ENCODE measurements at places on chromosomes 5 and 9. TPM values are rescaled to one million over a fixed set of nuclear protein-coding genes. Genes with fewer than 3 reads are reported as not detected.

GRCh38 chr9:36492865-36493264, 79.8 kb upstream of the MELK start:
- DNase-seq = no peak

DNA sequence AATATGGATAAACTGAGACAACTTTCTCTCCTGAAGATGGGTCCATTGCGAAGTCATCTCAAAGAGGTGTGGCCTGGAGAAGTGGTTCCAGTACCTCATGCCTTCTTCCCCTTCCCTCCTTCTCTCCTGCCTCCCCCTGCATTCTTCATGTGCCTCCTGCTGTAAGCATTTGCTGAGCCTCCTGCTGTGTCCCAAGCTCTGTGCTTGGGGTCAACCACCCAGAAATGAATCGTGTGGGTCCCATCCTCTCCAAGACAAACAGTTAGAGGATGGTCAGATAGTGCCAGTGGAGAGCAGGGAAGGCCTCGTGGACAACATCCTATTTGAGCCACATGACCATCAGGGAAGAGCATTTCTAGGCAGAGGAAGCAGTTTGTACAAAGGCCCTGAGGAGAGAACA, 53.5 kb downstream of the KCNIP1 start:
- no peak for DNase-seq

DNA sequence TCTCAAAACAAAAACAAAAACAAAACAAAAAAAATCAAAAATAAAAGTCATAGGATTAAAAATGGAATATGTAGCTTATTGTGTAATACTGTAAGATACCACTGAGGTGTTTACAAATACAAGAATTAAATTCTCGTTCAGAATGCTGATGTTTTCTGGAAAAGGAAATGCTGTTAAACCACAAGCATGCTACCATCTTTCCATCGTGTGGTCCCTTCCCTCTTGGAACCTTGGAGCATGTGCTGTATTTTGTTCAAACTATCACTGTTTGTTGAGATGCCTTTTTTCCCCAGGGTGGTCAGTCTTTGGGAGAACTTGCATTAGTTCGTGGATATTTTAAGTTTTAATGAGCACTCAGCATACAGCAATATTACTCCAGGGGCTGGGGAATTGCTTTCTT, 39.7 kb downstream of the SUB1 start:
- no peak for DNase-seq

- DNase-seq = no peak
These were observed 11.1 kb upstream of the CDC42SE2 start for GRCh38 chr5:131252824-131253171.

- DNase-seq = no peak
These were observed 105.9 kb downstream of the MPDZ start for GRCh38 chr9:13173553-13173952.

DNA sequence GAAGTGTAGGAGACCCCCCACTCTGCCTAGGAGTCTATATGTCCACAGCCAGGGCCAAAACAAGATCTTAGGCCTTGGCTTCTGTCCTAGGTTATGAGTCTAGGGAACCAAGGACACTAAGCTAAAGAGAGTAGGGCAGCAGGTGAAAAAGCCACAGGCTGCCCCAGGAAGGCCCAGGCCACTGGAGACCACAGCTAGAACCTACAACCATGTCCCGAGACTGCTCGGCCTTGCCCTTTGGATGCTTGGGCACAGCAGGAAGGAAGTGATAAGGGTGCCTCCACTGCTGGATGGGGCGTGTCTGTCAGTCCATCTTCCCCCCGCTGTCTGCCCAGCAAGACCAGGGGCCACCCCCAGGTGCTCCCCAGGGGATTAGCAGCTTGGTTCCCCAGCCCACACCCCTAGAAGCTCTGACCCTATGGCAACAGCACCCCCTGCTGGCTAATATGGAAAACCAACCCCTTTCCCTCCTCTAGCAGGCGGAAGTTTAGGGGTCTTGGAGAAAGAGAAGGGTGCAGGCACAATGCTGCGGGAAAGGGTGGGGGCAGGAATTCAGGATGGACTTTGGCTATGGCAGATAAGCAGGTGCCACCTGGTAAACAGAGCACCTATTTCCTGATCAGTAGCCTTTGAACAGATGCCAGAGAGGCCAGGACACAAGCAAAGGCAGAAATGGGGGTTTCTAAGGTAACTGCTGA, 10.5 kb upstream of the IRF1 start:
- peak; percentile 74 for DNase-seq

GRCh38 chr5:172493002-172493401, 38.7 kb upstream of the SH3PXD2B start:
- DNase-seq = no peak

DNA sequence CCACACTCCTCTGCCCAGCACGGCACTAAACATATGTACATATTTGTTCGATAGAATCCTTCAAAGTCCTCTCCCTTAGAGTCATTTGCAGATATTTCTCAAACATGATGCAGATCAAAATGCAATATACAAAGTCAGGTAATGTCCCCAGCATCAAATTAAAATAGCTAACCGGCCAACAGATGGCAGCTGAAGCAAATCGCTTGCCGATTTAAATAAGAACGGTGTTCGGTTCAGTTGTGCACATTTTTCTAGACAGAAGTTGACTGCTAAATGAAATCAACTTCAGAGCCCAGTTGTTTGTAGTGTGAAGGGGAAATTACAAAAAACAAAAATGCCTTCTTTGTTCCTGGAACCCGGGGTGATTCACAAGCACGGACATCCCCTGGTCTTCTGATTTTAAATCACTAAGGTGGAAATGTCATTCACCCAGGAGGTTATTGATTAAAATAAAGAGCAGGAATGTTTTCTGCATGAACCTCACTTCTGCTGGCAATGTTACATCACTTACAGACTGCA, 219.2 kb downstream of the EBF1 start:
- DNase-seq = no peak

DNA sequence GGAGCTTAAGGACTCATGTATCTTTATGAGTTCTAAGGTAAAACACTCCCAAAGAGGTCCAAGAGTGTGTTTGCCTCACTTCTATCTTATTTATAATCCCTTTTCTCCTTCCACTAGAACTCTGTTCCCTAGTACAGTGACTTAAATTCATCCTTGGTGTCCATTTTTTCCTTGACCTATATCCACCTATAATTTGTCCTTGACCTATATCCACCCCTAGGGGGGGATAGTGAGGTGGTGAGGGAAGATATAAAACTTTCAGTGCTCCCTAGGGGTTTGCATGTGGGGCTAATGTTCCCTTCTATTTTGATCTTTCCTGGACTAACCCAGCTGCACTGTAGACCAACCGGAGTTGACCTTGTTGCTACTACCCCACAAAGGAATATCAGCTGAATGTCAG, 83.5 kb upstream of the GNAQ start:
- DNase-seq = peak; percentile 26

- no peak for DNase-seq
These were observed 188.2 kb downstream of the TRIO start for GRCh38 chr5:14331386-14331781.

DNA sequence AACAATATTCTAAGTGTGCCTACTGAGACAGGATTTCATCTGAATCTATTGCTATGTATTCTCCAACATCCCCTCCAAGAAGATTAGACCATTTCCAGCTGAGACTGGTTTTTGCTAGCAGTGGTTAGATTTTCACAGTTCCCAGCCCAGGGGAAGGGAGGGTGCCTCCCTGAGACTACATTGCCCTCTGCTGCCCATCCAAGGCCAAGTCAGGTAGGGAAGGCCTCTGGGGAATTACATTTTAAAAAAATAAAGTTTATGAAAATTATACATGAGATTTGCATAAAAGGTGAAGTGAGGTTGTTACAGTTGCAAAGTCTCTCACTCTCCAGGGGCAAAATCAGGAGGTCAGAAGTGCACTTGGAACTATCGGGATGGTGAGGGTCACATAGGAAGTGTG, 28.0 kb upstream of the SYK start:
- DNase-seq = no peak

GRCh38 chr9:134252084-134252830, 74.0 kb upstream of the RXRA start:
- DNase-seq = no peak

GRCh38 chr5:88287846-88288527, 19.3 kb upstream of the TMEM161B start:
- no peak for DNase-seq

DNA sequence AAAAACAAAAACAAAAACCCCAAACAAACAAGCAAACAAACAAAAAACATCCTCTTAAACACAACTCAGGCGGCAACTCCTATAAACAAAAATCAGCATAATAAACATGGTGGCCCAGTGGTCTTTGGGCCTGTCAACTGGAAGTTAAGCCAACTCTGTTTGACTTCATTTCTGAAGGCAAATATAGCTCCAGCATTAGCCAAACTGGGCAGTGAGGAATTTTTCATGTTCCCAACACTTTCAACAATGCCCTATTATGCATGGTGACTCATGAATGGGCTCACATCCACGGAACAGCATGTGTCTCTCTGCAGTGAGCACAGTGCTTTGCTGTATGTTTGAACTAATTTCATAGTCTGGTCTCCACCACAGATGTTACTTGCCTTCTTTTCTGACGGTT, 143.9 kb upstream of the STC2 start:
- peak; percentile 97 for DNase-seq

DNA sequence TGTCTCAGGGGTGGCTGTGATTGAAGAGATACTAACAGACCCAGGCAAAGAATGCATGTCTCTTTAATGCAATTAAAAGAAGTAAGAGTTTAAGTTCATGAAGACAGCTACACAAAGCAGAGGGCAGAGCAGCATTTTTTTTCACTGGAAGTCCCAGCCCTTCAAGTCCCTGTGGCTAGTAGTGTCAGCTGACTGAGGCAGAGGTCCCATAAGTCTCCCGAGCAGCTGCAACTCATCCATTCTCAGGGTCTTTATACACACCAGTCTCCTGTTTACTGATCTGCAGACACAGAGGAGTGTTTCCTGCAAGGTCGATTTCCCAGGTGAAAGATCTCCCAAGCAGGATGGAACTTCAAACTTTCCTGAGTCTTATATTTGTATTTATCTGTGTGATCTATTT, 169.4 kb upstream of the GLRA1 start:
- DNase-seq = no peak

DNA sequence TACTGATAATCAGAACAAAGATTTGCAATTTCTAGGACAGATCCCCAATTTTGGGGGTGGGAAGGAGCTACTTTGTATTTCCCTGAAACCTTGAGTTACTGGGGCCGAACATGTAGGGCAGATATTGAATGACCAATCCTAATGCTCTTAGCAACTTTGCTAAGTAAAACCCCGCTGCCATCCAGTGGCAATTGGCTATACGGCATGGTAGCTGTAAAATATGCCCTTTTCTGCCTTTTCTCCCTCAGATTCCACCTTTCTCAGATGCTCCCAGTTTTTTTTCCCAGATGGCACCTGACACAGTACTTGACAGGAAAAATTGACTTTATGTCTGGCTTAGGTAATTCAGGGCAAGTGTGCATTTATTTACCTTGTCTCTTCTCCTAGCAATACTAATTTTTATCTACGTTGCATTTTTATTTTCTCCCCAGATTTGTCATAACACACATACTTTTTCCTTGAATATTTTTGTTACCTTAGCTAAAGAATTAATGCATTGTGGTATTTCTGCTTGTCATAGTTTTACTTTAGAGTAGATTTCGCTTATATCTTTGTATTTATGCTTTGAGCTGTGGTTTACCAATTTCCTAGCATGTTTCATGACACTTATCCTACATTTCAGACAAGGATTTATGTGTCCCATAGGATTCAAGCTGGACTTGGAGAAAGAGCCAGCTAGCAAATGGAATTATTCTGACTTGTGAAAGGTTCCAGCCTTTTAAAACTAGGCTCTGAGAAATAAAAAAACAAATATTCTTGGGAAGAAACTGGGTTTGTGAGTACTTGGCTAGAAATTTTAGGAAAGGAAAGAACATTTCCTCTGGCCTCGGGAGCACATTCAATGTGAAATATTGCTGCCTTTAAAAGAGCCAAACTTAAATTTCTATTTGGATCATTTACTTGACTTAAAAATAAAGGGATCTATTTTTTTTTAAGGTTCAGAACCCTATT, 37.4 kb downstream of the PIK3R1 start:
- peak; percentile 64 for DNase-seq

GRCh38 chr9:2337131-2337530, 284.5 kb upstream of the VLDLR start:
- DNase-seq = no peak

GRCh38 chr5:128574041-128574440, 36.0 kb upstream of the FBN2 start:
- peak; percentile 37 for DNase-seq

- no peak for DNase-seq
These were observed 153.2 kb downstream of the MELK start for GRCh38 chr9:36725777-36726356.

DNA sequence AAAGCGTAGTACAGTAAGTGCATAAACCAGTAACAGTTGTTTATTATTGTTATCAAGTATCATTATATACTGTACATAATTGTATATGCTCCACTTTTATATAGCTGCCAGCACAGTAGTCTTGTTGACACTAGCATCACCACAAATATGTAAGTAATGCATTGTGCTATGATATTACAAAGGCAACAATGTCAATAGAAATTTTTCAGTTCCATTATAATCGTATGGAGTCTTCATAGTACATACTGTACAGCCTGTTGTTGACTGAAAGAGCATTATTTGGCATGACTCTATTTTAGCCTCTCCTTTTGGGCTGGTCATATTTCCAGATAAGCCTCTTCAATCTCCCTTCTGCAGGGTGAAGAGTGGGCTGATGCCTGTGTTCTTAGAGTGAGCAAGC, 40.4 kb downstream of the CFAP95 start:
- no peak for DNase-seq

GRCh38 chr5:117463881-117464570, 889.4 kb upstream of the SEMA6A start:
- DNase-seq = no peak

DNA sequence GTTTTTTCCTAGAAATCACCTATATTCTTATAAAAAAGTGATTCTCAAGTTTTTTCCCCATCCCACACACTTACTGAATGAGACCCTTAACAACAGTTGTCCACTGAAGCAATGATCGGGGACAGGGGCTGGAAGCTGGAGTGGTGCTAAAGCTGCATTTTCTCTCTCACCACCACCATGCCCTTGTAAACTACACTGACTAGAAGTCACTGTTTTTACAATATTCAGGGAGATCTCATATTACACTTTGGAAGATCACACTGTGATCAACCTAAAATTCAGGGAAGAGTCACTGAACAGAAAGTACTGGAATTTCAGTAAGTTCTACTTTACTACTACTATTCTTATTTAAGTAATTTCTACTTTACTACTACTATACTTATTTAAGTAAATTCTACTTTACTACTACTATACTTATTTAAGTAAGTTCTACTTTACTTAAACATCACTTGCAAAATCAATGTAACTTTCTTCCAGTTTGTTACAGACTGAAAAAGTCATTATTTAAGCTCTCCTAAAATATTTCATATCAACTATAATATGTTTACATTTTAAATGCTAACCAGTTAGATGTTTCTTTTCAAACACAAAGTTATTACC, 164.3 kb downstream of the AGTPBP1 start:
- no peak for DNase-seq

GRCh38 chr9:91817493-91818224, 132.4 kb downstream of the ROR2 start:
- DNase-seq = no peak

GRCh38 chr5:159071382-159071781, 28.3 kb downstream of the EBF1 start:
- no peak for DNase-seq

The TAS2R1 gene
- total RNA-seq = not detected

The LECT2 gene
- total RNA-seq = not detected

The TAF11L8 gene
- not detected for total RNA-seq

The SMIM15 gene
- 115 TPM for total RNA-seq

The PCDHGB5 gene
- 0.10 TPM for total RNA-seq

The ELOVL7 gene
- 8.2 TPM for total RNA-seq

The OR1Q1 gene
- not detected for total RNA-seq

The PCDHB6 gene
- 1.7 TPM for total RNA-seq

The SPATA9 gene
- not detected for total RNA-seq

The COMMD10 gene
- 68.1 TPM for total RNA-seq

The SLC36A3 gene
- total RNA-seq = not detected

The NRG2 gene
- 3.5 TPM for total RNA-seq

The CCNJL gene
- 10.5 TPM for total RNA-seq

The PTTG1 gene
- 382 TPM for total RNA-seq

Measured in A172 (cell line).